Thymus (tissue), 14 donors: ENCODE measurements at places on chromosomes 2 and 18.
A peak's percentile ranks its signal among the peaks of the same experiment; 100 is the strongest.

DNA sequence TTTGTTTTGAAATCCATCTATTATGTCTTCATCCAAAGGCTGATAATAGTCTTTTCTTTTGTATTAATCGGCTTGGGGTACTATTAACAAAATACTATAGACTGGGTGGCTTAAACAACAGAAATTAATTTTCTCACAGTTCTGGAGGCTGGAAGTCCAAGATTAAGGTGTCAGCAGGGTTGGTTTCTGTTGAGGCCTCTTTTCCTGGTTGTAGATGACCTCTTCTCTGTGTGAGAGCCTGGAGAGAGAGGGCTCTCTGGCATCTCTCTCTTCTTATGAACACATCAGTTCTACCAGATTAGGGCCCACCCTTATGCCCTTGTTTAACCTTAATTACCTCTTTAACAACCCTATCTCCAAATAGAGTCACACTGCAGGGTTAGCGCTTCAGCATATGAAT lies 14.2 kb upstream of the KCTD1 start:
- DNase-seq: no peak

DNA sequence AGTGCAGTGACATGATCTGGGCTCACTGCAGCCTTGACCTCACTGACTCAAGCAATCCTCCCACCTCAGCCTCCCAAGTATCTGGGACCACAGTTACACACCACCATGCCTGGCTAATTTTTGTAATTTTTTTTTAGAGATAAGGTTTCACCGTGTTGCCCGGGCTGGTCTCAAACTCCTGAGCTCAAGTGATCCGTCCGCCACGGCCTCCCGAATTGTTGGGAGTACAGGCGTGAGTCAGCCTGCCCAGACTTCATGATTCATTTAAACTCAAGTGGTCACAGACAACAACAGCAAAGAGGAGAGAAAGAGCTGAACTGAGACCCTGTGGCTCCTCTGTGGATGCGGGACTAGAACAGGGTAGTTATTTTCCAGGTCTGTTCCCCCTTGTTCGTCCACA lies 83.0 kb downstream of the TSHZ1 start:
- no peak for DNase-seq

DNA sequence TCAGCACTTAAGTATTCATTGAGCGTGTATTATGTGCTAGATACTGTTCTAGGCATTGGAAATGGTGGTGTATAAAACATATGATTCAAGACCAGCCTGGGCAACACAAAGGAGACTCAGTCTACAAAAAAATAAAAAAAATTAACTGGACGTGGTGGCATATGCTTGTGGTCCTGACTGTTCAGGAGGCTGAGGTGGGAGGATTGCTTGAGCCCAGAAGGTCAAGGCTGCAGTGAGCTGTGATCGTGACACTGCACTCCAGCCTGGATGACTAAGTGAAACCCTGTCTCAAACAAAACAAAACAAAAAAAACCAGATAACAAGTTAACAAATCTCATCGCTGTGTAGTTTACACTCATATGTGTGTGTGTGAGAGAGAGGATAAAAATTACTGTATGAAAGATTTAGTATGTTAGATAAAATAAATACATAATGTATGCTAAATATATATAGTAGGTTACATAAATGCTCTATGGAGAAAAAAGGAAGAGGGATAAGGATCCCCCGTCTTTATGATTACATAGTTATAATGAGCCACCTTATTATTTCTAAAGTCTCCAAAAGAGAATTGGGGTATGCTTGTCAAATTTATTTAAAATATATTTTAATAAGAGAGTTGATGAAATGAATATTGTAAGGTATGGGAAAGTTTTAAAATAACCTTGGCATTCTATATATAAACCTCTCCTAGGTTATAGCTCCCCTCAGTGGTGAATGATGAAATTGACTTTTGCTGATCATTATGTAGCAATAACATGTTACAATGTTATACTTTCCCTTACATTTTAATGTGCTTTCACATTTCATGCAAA lies 69.2 kb downstream of the EHBP1 start:
- peak; percentile 9 for DNase-seq

- DNase-seq: no peak
Measured at GRCh38 chr2:10141736-10142639, 19.4 kb downstream of the RRM2 start.

- no peak for DNase-seq
Measured at GRCh38 chr2:85064927-85065577, 68.1 kb upstream of the TCF7L1 start.

DNA sequence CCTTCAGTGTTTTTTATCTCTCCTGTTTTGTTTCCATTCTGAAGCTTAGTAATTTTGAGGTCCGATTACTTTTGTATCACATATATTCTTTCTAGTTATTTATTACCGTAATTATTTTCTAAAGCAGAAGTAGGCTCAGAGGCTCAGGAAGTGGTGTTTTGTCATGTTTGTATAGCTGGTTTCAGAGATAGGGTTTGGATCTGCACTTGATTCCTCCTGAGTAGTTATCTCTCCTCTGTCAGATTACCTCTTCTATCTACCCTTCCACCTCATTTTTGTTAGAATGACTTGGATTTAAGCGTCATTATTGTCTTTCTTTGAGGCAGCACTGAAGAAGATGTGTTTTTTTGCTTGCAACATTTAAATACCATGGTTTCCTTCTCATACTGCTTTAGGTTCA lies 95.4 kb downstream of the MTA3 start:
- DNase-seq: no peak

GRCh38 chr18:33578518-33579348 lies 714 bp downstream of the ASXL3 start:
- DNase-seq: no peak

- no peak for DNase-seq
Measured at GRCh38 chr2:73013936-73014335, 57.6 kb downstream of the SFXN5 start.
